ENCODE measurements at places on chromosomes 16 and 17. TPM values are rescaled to one million over a fixed set of nuclear protein-coding genes. Genes with fewer than 3 reads are reported as not detected.

DNA sequence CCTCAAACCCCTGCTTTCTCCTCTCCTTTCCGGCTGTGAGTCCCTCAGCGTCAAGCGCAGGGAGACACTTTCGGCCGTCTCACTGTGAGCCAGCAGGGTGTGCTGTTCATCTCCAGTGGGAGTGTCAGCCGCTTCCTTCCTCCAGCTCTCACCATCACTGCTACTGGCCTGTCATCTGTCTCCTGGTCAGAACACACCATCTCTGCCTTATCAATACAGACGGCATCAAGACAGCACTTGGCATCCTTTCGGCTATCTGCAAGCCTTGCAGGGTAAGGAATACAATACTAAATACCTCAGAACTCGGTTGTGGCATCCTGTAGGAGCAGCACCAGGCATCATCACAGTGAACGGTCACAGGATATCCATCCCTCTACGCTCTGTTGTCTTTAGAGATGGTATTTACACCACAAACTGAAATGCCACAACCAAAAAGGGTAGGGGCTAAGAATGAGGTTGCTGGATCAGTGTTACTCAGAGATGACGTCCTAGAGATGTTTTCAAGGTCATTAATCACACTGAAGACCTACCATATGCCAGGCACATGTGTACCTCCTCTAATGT is 20.7 kb upstream of the CMTM4 start:
- peak; percentile 66 for DNase-seq

- DNase-seq = no peak
Measured at GRCh38 chr16:924806-925205, 46.0 kb downstream of the LMF1 start.

GRCh38 chr17:16407911-16408588 is 7.3 kb upstream of the TRPV2 start:
- DNase-seq = peak; percentile 78

The LPCAT2 gene
- total RNA-seq = 14.0 TPM

DNA sequence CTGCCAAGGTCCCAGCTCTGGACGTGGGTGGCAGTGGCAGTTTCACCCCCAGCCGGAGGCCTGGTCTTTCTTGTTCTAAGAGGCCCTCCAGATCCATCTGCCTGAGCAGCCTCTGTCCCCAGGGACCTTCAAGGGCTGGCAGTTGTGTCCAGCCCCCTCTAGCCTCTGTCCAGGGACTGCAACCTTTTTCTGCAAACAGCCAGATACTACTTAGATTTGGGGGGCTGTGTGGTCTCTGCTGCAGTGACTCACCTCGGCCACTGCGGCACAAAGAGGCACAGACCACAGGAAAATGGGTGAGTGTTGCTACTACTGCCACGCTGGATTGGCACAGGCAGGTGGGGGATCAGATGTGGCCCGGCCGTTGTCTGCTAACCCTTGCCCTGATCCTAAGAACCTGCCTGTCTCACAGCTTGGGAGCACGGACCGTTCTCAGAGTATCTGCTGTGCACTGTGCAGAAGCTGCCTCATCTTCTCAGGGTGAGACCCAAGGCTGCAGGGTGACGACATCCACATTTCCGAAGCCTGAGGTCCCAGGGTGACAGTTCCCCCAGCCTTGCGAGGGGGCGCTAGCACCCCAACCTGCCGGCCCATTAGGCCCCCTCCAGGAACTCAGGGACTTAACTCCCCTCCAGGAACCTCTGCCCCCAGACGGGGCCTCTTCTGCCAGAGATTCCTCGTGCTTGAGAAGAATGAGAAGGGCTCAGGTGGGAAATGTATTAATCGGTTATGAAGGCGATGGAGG is 27.6 kb downstream of the MXRA7 start:
- no peak for DNase-seq

The VPS35 gene
- 82.1 TPM for total RNA-seq

The NME2 gene
- total RNA-seq = 403 TPM

DNA sequence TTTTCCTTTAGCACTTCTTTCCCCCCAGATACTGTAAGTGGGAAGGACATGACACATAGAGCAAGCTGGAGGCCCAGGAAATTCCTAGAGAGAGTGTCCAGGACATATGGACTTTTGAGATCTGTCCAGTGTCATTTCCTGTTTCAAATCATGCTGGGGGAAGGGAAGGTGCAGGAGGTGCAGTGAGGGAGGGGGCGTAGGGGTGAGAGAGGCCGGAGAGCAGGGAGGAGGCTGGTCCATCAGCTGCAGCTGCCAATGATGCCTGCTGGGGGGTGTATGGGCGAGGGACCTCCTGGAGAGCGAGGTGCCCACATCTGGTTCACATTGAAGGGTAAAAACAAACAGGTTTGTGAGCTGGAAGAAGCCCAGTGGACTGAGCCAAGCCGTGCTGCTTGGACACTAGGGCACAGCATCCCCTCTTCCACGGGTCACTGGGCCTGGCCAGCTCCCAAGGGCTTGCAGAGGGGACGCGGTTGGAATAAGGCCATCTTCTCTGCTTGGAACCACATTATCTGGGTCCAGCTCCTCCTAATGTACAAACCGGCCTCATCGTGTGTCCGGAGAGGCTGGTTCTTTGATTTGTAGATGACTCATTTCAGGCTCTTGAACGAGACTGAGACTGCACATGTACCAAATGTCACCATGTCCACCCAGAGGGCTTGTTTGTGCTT is 70.4 kb upstream of the SMURF2 start:
- no peak for DNase-seq

The TMEM114 gene
- not detected for total RNA-seq

The ALDH3A1 gene
- total RNA-seq = 8.4 TPM

- DNase-seq = no peak
Measured at GRCh38 chr16:88418869-88419268, 34.2 kb upstream of the ZFPM1 start.

DNA sequence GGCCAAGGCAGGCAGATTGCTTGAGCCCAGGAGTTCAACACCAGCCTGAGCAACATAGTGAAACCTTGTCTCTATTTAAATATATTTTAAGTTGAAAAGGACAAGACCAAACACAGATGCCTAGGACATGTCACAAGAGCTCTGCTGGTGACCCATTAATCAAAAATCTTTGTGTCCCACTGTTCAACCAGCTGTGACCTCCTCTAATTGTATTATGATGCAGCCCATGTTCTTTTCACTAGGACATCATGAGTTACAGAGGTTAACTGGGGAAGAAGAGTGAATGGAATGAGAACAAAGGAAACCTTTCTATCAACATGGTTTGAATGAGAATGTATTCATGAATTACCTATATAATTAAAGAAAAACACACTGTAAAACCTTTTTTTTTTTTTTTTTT is 7.0 kb downstream of the EFTUD2 start:
- no peak for DNase-seq

DNA sequence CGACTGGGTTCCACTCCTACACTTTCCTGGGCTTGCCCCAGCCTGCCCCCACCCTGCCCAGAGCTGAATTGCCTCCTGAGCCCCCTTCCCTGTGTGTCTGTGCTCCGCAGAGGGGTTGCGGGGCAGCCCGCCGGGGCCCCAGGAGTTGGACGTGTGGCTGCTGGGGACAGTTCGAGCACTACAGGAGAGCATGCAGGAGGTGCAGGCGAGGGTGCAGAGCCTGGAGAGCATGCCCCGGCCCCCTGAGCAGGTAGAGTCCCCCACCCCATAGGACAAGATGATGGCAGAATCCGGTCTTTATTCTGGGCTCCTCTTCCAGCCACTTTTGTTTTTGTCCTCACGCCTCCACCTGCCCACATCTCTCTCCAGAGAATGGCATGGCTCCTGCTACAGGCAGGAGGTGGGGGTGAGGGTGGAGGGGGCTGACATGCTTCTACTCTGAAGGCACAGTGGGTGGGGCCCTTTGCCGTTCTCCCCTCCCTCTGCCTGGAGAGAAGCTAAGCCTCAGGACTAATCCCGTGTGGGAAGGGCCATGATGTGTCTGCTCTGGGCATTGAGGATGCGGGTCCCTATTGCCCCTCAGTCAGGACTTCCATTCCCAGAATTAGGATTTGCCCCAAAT is 3.5 kb downstream of the ACBD4 start:
- no peak for DNase-seq

- DNase-seq = no peak
Measured at GRCh38 chr16:69405757-69406156, 18.7 kb upstream of the CYB5B start.

DNA sequence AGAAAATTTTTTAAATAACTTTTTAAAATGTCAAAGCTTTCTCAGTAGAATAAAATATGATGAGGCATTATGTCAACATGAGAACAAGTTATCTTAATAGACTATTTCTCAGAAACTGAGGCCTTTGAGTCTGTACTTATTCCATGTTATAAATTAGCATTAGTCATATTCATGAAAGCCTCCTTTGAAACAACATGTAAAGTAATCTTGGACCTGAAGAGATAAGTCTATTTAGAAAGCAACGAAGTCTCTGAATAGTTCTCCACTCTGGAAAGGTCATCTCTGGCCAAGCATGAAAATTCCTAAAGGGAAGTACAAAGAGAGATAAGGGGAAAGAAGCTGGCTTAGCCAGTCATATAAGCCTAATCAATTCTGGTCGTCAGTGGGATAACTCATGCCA is 150.8 kb downstream of the CYB561 start:
- no peak for DNase-seq

DNA sequence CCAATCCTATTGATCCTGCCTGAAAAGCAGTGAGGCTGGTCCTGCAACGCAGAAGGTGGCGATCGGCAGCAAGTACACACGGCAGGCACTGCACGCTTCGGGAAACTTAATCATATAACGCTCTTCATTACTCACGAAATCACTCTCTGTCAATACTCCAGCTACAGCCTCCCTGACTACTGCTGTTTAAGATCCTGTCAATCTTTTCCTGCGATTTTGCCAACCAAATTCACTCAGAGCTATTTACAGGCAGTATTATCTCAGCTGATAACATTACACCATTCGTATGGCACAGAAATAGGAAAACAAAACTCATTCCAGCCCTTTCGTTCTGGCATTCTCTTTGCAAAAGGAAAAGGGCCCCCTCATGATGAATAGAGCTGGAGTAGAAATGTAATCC is 262.4 kb upstream of the CDH8 start:
- no peak for DNase-seq

DNA sequence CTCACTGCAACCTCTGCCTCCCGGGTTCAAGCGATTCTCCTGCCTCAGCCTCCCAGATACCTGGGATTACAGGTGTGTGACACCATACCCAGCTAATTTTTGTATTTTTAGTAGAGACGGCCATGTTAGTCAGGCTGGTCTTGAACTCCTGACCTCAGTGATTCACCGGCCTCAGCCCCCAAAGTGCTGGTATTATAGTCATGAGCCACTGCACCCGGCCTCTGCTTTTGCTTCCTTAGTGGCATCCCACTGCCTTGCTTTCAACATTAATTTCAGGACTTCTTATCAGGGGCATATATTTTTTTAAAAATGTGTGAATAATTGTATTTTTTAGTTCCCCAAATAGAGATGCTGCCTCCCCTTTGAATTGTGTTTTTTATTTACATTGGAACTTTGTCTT is 98.8 kb downstream of the SYCE1L start:
- DNase-seq = no peak

DNA sequence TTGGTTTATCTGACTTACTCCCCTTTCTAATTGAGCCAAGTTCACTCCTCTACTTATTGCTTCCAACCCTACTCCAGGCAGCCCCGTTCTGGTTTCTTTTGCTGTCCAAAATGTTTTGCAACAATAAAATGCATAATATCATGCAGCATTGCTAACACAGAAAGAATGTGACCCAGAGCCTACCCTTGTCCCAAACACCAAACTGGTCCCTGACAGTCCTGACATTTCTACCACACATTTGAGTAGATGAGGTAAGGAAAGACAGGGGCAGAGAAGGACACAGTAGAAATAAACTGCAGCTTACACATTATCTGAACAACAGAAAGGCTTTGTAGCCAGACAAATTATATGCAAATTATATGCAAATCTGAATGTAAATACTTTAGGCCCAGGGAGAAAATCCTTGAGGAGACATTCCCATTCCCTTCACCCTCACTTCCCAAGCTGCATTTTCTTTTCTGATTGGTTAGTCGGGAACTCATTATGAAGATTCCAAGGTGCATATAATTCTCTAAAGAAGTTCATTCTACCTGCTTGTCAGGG is 31.6 kb downstream of the SOX9 start:
- no peak for DNase-seq

GRCh38 chr16:69193855-69194254 is 6.9 kb downstream of the SNTB2 start:
- no peak for DNase-seq

- DNase-seq = no peak
Measured at GRCh38 chr16:83268169-83268568, 539.6 kb upstream of the HSBP1 start.

The RAB26 gene
- 27.2 TPM for total RNA-seq

The PIK3R6 gene
- 0.89 TPM for total RNA-seq

The MGAT5B gene
- 0.46 TPM for total RNA-seq

The IL34 gene
- 1.5 TPM for total RNA-seq

- DNase-seq = no peak
Measured at GRCh38 chr17:43341715-43342588, 56.8 kb upstream of the ARL4D start.

The KCNJ18 gene
- not detected for total RNA-seq

The CD300H gene
- total RNA-seq = not detected

DNA sequence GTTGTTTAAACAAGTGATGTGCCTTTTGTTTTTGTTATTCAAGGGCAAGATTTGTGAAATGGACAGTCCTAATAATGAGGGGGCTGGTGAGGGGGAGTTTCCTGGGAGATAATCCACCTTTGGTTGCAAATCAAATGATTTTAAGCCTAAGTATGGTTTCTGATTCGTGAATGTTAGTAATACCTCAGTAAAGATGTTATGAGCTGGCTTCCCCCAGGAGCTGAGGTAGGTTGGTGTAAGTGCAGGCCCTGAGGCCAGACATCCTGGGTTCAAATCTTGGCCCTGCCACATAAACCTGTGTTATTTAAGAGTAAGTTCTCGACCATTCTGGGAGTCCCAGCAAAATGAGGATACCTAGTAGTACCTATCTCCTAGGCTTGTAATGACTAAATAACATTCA is 1.5 kb downstream of the SNX29 start:
- DNase-seq = no peak

The NT5M gene
- 1.6 TPM for total RNA-seq

The USP43 gene
- total RNA-seq = 17.9 TPM

DNA sequence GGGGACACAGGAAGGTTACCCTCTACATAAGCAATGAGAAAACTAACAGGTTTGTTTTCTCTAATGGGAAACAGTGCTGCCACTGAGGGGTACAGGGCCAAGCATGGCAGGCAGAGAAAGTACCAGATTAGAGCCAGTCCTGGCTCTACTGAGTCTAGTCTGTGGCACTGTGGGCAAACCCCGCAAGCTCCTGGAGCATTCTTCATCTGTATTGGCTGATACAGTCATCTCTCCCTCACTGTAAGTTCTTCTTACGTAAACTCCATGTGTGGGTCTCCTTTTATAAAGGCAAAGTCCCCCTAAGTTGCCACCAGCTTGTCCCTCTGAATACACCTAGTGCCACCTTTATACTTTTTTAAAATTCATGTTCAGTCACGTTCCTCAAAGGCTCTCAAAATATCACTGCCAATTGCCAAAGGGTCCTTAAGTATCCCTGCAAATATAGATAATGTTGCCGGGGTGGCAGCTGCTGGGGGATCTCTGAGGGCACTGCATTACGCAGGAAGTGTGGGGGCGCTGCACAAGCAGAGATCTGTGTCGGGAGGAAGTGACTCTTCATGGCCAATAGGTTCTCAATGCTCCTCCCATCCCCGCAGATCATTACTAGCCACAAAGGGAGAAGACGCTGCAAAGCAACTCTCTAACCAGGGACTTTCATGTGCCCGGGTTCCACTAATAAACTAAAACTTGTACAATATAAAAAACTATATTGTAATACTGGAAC is 18.8 kb downstream of the XPO6 start:
- DNase-seq = no peak

Measured in left colon (tissue), 2 donors.